Immature natural killer cell (primary cell): ENCODE measurements at places on chromosomes 4 and X. TPM values are rescaled to one million over a fixed set of nuclear protein-coding genes. Genes with fewer than 3 reads are reported as not detected.

GPR143 gene
- not detected for polyA plus RNA-seq

- H3K27me3 ChIP-seq = peaks cover 2% of the 10 kb centered on the region
- no peak for DNase-seq
- no peak overlapping the region for H3K4me3 ChIP-seq
These were observed 150.6 kb downstream of the UNC5C start for GRCh38 chr4:95398217-95398616.

GRCh38 chrX:20664131-20664530 is 397.4 kb upstream of the RPS6KA3 start:
- no peaks in the 10 kb centered on the region for H3K4me1 ChIP-seq
- no peak overlapping the region for H3K4me3 ChIP-seq
- no peak overlapping the region for H3K27ac ChIP-seq

GRCh38 chr4:141406237-141406636 is 185.5 kb downstream of the ZNF330 start:
- no peaks in the 10 kb centered on the region for H3K36me3 ChIP-seq
- no peak overlapping the region for H3K4me3 ChIP-seq
- H3K27me3 ChIP-seq = peaks cover 1% of the 10 kb centered on the region
- no peak for DNase-seq
- no peak overlapping the region for H3K27ac ChIP-seq

DNA sequence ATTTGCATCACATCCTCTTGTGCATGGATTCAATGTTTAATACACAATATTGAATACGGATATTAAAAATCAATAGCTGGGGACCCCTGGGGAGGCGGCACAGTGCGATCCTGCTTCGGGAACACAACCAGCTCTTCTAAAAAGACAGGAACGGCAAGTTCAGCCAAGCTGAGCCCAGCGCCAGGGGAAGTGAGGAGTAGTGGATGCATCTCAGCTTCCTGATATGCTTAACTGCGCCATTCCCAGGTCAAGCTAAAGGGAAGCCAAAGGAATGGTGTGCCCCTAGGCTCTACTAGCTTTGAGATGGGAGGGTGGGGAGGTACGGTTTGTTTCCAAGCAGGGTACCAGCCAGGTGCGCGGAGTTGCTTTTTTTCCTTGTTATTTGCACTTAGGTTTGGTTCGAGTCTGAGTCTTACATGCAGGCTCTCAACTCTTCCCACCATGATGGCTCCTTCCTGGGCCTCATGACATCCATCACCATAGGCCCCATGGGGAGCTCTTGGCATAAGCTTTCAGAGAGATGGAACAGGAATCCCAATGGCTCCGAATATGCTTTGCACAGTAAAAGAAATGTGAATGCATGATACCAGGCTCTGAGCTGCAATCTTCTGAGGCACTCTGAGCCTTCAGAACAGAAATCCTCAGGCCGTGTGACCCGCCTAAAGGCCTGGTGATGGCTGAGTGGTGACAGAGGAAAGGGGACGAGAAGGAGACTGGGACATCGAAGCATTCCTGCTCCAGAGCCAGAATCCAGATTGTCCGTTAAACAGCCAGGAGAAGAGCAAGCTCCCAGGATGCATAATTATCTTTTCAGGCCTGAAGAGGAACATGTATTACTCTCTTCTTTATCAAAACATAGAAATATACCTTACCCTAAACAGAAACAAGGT is 51.8 kb upstream of the BCOR start:
- H3K27ac ChIP-seq = no peak overlapping the region
- peaks cover 7% of the 10 kb centered on the region for H3K27me3 ChIP-seq
- no peaks in the 10 kb centered on the region for H3K36me3 ChIP-seq
